MCF 10A (cell line): ENCODE measurements at places on chromosomes 1 and 21. TPM values are rescaled to one million over a fixed set of nuclear protein-coding genes. Genes with fewer than 3 reads are reported as not detected.

GRCh38 chr21:45889256-45889655 lies 92.3 kb upstream of the COL6A1 start:
- H3K36me3 ChIP-seq: no peaks in the 10 kb centered on the region
- peaks cover 6% of the 10 kb centered on the region for H3K4me1 ChIP-seq
- DNase-seq: no peak
- H3K27ac ChIP-seq: no peak overlapping the region
- peaks cover 19% of the 10 kb centered on the region for H3K27me3 ChIP-seq

GRCh38 chr21:45506241-45506817 lies 35.9 kb downstream of the SLC19A1 start:
- H3K4me1 ChIP-seq: no peaks in the 10 kb centered on the region
- H3K27me3 ChIP-seq: no peaks in the 10 kb centered on the region
- H3K4me3 ChIP-seq: no peak overlapping the region
- no peak for DNase-seq
- H3K27ac ChIP-seq: no peak overlapping the region
- peaks cover 7% of the 10 kb centered on the region for H3K36me3 ChIP-seq

DNA sequence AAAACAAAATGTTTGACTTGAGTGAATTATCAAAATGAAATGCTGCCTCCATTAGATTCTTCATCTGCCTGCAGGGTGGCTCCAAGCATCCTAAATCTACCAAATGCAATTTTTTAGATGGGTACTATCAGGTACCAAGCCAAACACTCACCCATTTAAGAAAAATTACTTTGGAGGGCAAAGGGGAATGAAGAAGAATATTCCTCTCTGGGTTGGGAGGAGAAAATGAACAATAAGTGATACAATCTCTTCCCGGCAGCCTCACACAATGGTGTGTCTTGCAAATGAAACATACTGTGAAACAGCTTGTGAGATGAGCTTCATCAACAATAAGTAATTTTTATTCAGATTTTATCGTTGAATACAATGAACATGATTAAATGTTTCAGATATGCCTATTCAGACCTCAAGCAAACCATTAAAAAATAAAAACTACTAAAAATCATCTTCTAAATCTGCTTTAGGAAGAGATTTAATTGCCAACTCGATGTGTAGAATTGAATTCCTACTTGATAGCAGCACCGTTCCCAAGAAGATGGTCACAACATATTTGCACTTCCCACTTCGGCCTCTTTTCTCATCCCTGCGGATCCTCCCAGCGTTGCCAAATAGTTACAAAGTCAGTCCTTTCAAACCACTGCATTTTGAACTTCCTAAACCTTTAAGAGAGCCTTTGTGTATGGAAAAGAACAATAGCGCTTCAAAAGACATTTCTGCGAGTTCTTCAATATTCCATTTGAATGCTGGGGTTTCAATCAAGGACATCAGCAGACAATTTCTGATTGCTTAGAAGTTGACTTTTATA lies 2.7 kb downstream of the DAB1 start:
- peaks cover 85% of the 10 kb centered on the region for H3K27me3 ChIP-seq
- H3K36me3 ChIP-seq: no peaks in the 10 kb centered on the region
- no peak overlapping the region for H3K27ac ChIP-seq

DNA sequence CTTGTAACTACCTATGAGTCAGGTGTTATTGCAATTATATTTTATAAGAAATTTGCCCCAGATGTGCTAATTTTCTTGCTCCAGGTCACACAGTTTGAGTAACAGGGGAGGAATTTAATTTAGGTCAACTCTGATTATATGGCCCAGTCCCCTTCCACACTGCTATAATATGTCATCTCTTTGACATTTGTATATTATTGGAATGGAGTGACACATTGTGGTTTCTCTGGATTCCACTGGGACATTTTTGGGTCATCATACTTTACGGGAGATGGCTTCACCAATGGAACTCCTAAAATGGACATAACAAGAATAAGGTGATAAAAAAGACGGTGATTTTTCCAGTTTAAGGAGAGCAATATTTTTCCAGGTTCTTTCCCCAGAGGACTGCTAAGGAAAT lies 191.2 kb downstream of the DISC1 start:
- no peak overlapping the region for H3K27ac ChIP-seq
- H3K27me3 ChIP-seq: no peaks in the 10 kb centered on the region
- no peak overlapping the region for H3K4me3 ChIP-seq
- H3K4me1 ChIP-seq: peaks cover 9% of the 10 kb centered on the region

GRCh38 chr1:151612501-151613281 lies 841 bp downstream of the SNX27 start:
- peak overlapping the region; percentile 88 for H3K27ac ChIP-seq
- no peaks in the 10 kb centered on the region for H3K27me3 ChIP-seq
- DNase-seq: no peak
- H3K36me3 ChIP-seq: no peaks in the 10 kb centered on the region
- peaks cover 53% of the 10 kb centered on the region for H3K4me1 ChIP-seq

The KCNT2 gene
- total RNA-seq: 1.2 and 1.5 TPM in 2 replicates

- DNase-seq: no peak
- no peak overlapping the region for H3K27ac ChIP-seq
- no peaks in the 10 kb centered on the region for H3K36me3 ChIP-seq
Measured at GRCh38 chr21:37040212-37040611, 32.7 kb downstream of the PIGP start.

The CYP4B1 gene
- total RNA-seq: 5.9 and 10.1 TPM in 2 replicates

The LAMC1 gene
- total RNA-seq: 179 and 230 TPM in 2 replicates

- peaks cover 8% of the 10 kb centered on the region for H3K4me1 ChIP-seq
- H3K4me3 ChIP-seq: no peak overlapping the region
- H3K27ac ChIP-seq: no peak overlapping the region
- DNase-seq: no peak
- H3K36me3 ChIP-seq: peaks cover 9% of the 10 kb centered on the region
Measured at GRCh38 chr1:97365026-97365425, 555.8 kb downstream of the DPYD start.

DNA sequence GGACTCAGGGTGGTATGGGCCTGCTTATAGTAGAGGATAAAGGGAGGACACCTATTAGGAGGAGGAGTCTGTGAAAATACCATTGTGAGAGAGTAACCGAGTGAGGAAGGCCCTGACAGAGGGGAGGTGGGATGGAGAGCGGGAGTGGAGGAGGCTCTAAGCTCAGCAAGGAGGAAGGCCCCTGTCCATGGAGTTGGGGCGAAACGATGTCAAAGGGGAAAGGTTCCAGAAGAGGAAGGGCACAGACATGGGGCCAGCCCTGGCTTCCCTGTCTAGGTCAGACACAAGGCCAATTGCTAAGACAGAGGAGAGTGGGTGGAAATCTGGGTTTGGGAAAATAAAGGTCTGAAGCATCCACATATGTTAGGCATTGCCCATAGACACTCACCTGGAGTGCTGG lies 44.2 kb downstream of the ELK4 start:
- H3K4me3 ChIP-seq: no peak overlapping the region
- H3K27me3 ChIP-seq: peaks cover under 1% of the 10 kb centered on the region
- peaks cover 4% of the 10 kb centered on the region for H3K36me3 ChIP-seq
- no peak for DNase-seq
- peaks cover 8% of the 10 kb centered on the region for H3K4me1 ChIP-seq

DNA sequence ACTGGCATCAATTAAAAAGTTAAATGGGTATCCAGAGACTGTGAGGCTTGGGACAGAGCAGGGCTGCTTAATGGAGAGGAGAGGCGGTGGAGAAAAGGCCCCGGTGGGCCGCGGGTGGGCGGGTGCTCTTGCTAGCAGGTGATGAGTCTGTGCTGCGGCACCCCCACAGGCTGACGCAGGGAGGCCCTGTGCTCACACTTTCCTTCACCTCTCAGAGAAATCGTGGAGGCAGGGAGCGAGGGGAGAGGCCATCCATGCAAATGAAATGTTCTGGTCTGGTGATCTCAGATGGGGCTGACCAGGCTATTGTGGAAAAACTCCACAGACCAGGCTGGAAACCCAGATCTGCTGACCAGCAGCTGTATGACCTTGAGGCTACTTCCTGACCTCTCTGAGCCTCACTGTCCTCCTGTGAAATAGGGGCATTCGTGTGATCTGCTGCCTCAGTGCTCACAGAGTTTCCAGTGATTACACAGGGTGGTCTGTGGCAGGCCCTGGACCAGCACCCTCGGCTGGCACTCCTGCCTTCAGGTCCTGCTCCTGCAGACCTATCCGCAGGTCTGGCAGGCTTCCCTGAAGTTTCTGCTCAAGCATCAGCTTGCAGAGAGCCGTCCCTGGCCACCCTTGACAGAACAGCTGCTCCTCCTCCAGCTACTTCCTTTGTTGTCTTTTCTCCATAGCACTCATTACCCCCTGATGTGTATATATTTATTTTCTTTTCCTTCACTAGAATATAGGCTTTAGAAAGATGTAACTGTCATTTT lies 89.2 kb downstream of the BEND5 start:
- H3K36me3 ChIP-seq: no peaks in the 10 kb centered on the region
- no peak overlapping the region for H3K4me3 ChIP-seq
- H3K27ac ChIP-seq: no peak overlapping the region
- H3K27me3 ChIP-seq: peaks cover 26% of the 10 kb centered on the region
- no peak for DNase-seq
- H3K4me1 ChIP-seq: no peaks in the 10 kb centered on the region

- peak overlapping the region; percentile 69 for H3K4me3 ChIP-seq
- DNase-seq: no peak
- peak overlapping the region; percentile 84 for H3K27ac ChIP-seq
- H3K36me3 ChIP-seq: no peaks in the 10 kb centered on the region
- no peaks in the 10 kb centered on the region for H3K27me3 ChIP-seq
Measured at GRCh38 chr1:150162582-150162861, 12.8 kb downstream of the PLEKHO1 start.

The SUSD4 gene
- 0.42 and 2.3 TPM in 2 replicates for total RNA-seq

DNA sequence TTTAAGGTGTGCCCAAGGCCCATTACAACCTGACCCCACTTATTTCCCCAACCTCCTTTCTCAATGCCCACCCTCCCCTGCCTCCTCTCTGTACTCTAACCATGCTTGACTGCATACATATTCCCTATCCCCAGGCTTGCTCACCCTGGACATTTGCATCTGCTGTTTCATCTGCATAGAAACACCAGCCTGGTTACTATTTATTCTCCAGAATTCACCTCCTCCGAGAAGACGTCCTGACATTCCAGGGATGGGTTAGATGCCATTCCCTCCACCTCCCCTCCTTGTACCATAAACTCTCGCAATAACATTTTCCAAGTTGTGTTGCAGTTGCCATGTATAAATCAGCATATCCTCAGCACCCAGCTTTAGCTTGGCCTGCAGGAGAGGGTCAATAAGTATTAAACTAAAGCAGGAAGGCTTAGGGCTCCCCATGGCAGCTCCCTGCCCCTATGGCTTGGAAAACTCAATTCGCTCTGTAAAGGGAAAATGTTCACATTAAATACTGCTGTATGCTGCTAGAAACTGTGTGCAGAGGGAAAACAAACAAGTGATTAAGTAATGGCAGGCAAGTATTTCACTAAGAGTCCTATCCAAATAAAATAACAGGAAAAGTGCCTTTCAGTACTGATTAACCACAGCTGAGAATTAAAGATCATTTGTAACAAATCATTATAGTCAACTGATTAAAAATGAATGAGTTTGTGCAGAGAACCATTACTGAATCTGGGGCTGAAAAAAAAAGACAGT lies 202.3 kb downstream of the TNR start:
- no peaks in the 10 kb centered on the region for H3K27me3 ChIP-seq
- no peak overlapping the region for H3K4me3 ChIP-seq
- H3K36me3 ChIP-seq: no peaks in the 10 kb centered on the region
- DNase-seq: no peak
- peaks cover 15% of the 10 kb centered on the region for H3K4me1 ChIP-seq

GRCh38 chr21:31873696-31874599 lies 1.1 kb downstream of the HUNK start:
- peaks cover 70% of the 10 kb centered on the region for H3K27me3 ChIP-seq
- no peak overlapping the region for H3K27ac ChIP-seq
- no peak for DNase-seq
- no peaks in the 10 kb centered on the region for H3K4me1 ChIP-seq
- no peak overlapping the region for H3K4me3 ChIP-seq
- H3K36me3 ChIP-seq: peaks cover 1% of the 10 kb centered on the region

DNA sequence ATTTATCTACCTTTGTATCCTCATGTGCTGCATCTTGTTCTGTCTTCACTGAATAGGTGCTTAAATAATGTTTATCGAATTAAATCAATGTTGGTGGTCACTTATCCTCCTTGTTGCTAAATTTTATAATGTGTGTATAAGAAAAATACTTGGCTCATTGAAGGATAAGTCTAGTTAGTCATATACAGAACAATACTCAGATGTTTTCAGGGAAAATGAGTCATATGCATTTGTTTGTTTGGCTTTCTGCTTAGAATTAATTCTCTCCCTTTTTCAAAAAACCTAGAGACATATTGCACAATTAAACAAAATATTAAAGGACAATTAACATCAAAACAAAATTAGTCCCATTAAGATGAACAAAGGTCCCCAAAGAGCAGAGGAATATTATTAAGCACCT lies 89.0 kb downstream of the UBE2U start:
- peak; percentile 58 for DNase-seq
- peaks cover 8% of the 10 kb centered on the region for H3K4me1 ChIP-seq
- no peak overlapping the region for H3K4me3 ChIP-seq
- no peaks in the 10 kb centered on the region for H3K36me3 ChIP-seq

GRCh38 chr1:181179987-181180365 lies 91.5 kb downstream of the IER5 start:
- no peak overlapping the region for H3K4me3 ChIP-seq
- peaks cover 9% of the 10 kb centered on the region for H3K4me1 ChIP-seq
- no peaks in the 10 kb centered on the region for H3K36me3 ChIP-seq
- peak; percentile 45 for DNase-seq

The TPTE gene
- not detected in 2 replicates for total RNA-seq

DNA sequence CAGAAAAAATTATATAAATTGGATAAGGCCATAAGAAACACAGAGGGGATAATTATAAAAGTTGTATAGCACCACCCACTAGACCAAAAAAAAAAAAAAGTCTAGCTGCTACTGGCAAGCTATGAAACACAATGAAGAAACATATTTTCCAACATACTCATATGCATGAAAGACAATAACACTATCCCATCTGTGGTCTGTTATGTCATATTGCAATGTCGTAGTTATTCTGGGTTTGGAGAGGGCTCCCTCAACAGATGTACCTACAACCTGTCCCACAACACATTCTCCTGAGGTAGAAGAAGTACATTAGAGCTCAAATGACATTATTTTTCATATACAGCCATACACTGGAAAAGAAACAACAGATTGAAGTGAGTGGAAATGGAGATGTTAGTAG lies 517.6 kb upstream of the ADGRL4 start:
- H3K36me3 ChIP-seq: no peaks in the 10 kb centered on the region
- H3K4me3 ChIP-seq: no peak overlapping the region
- H3K27ac ChIP-seq: no peak overlapping the region
- DNase-seq: no peak

The VSIG8 gene
- total RNA-seq: not detected in 2 replicates

- H3K36me3 ChIP-seq: no peaks in the 10 kb centered on the region
- H3K27ac ChIP-seq: no peak overlapping the region
- DNase-seq: no peak
- no peak overlapping the region for H3K4me3 ChIP-seq
- no peaks in the 10 kb centered on the region for H3K27me3 ChIP-seq
- peaks cover 10% of the 10 kb centered on the region for H3K4me1 ChIP-seq
Measured at GRCh38 chr1:58844176-58844575, 60.3 kb upstream of the JUN start.

The NMNAT2 gene
- total RNA-seq: 4.7 and 10.8 TPM in 2 replicates

The FAM177B gene
- 0.74 TPM in 1 of 2 replicates, not detected in the other for total RNA-seq

The ACTA1 gene
- 0.42 TPM in 1 of 2 replicates, not detected in the other for total RNA-seq

GRCh38 chr1:12196641-12197482 lies 30.1 kb downstream of the TNFRSF1B start:
- H3K4me3 ChIP-seq: no peak overlapping the region
- H3K4me1 ChIP-seq: peaks cover 5% of the 10 kb centered on the region
- DNase-seq: no peak
- no peaks in the 10 kb centered on the region for H3K36me3 ChIP-seq

The SESN2 gene
- total RNA-seq: 106 and 118 TPM in 2 replicates
